Activated naive CD8-positive, alpha-beta T cell treated with anti-CD3 and anti-CD28 coated beads, Interleukin-2, amount 10 ng/mL, durations not matched to agents 7 days and 5 days (primary cell): ENCODE measurements at places on chromosomes 4 and X.
A peak's percentile ranks its signal among the peaks of the same experiment; 100 is the strongest.

DNA sequence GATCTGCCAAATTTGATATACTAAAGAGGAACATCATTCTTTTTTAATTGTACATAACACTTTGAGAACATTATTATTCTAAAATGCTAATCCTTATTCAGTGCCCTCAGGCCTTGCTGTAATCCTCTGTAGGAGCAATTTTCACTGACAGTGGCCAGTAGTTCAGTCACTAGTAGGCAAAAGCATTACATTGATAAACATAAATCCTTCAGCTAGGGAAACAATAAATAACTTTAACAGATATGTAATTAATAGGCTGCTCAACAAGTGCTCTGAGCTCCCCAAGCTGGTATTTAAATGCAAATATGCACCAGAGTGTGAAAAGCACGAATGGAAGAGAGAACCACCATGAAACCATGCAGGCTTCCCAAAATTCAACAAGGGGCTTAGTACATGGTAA lies 77.7 kb upstream of the FAM47C start:
- no peaks in the 10 kb centered on the region for H3K36me3 ChIP-seq
- no peak overlapping the region for H3K4me3 ChIP-seq
- no peak for DNase-seq

GRCh38 chr4:104382961-104383360 lies 111.7 kb downstream of the CXXC4 start:
- no peak overlapping the region for H3K27ac ChIP-seq
- H3K4me1 ChIP-seq = no peaks in the 10 kb centered on the region
- H3K4me3 ChIP-seq = no peak overlapping the region
- H3K36me3 ChIP-seq = no peaks in the 10 kb centered on the region

- no peaks in the 10 kb centered on the region for H3K4me1 ChIP-seq
- H3K27ac ChIP-seq = no peak overlapping the region
- H3K27me3 ChIP-seq = no peaks in the 10 kb centered on the region
- peaks cover 17% of the 10 kb centered on the region for H3K36me3 ChIP-seq
- no peak for DNase-seq
- H3K4me3 ChIP-seq = no peak overlapping the region
Measured at GRCh38 chr4:53185869-53186585, 179.8 kb downstream of the SCFD2 start.

GRCh38 chr4:78749972-78750727 lies 26.0 kb upstream of the BMP2K start:
- no peaks in the 10 kb centered on the region for H3K27me3 ChIP-seq
- peaks cover 1% of the 10 kb centered on the region for H3K36me3 ChIP-seq
- DNase-seq = no peak
- no peak overlapping the region for H3K27ac ChIP-seq

DNA sequence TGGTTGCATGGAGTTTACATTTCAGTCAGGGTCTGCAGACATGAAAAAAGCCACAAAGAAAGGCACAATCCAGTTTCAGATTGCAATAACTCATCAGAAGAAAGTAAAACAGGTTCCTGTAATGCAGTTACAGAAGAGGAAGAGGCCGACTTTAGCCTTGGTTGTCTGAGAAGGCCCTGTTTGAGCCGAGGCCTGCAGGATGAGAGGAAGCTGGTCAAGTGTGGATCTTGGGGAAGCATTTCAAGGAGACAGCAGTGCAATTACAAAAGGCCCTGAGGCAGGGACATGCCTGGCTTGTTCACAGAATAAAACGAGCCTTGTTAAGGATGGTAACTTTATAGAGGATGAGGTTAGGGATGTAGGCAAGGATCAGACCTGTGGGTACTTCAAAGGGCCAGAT lies 62.4 kb downstream of the AFF2 start:
- no peak for DNase-seq
- H3K27ac ChIP-seq = no peak overlapping the region
- no peak overlapping the region for H3K4me3 ChIP-seq
- no peaks in the 10 kb centered on the region for H3K4me1 ChIP-seq
- H3K36me3 ChIP-seq = no peaks in the 10 kb centered on the region
- no peaks in the 10 kb centered on the region for H3K27me3 ChIP-seq

GRCh38 chr4:183223053-183223452 lies 97.0 kb downstream of the CLDN22 start:
- no peak for DNase-seq
- H3K27me3 ChIP-seq = peaks cover 5% of the 10 kb centered on the region
- H3K4me1 ChIP-seq = peaks cover 2% of the 10 kb centered on the region
- no peaks in the 10 kb centered on the region for H3K36me3 ChIP-seq
- no peak overlapping the region for H3K4me3 ChIP-seq

DNA sequence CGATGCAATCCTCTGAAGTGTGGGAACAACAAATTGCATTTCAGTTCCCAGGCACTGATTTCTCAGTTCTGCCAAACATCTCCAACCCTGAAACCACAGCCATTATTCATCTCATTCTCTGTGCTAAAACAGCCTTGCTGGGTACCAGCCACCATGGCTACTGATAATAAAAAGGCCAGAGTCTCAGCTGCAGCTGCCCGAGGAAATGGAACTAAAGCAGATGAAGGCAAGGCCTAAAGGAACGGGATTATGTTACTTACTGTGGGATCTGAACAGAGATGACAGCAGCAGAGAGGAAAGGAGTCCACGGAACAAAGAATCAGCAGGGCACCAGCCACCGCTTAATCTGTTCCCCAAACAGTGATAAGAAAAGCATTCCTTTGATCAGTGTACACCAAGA lies 155.7 kb downstream of the PAPSS1 start:
- H3K4me3 ChIP-seq = no peak overlapping the region
- no peaks in the 10 kb centered on the region for H3K36me3 ChIP-seq
- H3K27me3 ChIP-seq = peaks cover 6% of the 10 kb centered on the region
- no peak overlapping the region for H3K27ac ChIP-seq
- peaks cover 1% of the 10 kb centered on the region for H3K4me1 ChIP-seq

- peaks cover 2% of the 10 kb centered on the region for H3K27me3 ChIP-seq
- H3K27ac ChIP-seq = no peak overlapping the region
- H3K4me1 ChIP-seq = no peaks in the 10 kb centered on the region
- no peak overlapping the region for H3K4me3 ChIP-seq
Measured at GRCh38 chr4:6076391-6076790, 58.2 kb upstream of the C4orf50 start.

DNA sequence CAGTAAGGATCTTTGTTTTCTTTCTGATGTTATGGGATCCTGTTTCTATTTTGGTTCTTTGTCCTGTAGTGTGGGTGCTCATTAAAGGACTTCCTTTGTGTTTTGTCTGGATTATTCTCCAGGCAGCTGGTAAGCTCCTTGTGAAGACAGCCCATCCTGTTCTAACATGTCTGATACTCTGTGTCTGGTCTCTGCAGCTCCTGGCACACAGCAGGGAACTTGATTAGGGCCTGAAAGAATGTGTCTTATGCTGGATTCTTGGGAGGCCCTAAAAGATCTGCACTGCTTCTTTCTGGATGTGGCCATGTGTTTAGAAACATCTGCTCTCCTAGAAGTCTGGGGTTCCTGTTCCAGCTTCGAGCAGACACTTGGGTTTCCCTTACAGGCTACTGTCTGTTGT lies 38.1 kb upstream of the ATXN3L start:
- no peak for DNase-seq
- H3K36me3 ChIP-seq = no peaks in the 10 kb centered on the region
- no peaks in the 10 kb centered on the region for H3K27me3 ChIP-seq

DNA sequence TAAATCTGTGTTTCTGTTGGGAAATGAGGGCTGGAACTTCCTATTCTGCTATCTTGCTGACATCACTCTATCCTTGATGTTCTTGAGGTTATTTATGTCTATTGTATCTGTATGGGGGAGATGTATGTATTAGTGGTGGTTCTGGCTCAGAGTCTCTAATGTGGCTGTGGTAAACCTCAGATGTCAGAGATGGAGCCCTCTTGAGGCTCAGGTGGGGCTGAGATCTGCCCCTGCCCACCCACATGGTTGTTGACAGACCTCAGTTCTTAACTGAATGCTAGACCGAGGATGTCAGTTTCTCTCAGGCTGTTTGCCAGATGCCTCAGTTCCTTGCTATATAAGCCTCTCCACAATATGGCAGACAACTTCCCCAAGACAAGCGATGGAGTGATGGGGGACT lies 3.3 kb upstream of the CPE start:
- H3K27ac ChIP-seq = no peak overlapping the region
- H3K4me1 ChIP-seq = peaks cover 9% of the 10 kb centered on the region
- H3K36me3 ChIP-seq = no peaks in the 10 kb centered on the region
- no peak for DNase-seq
- peaks cover 66% of the 10 kb centered on the region for H3K27me3 ChIP-seq
- no peak overlapping the region for H3K4me3 ChIP-seq

- no peak overlapping the region for H3K27ac ChIP-seq
- DNase-seq = no peak
- H3K27me3 ChIP-seq = peaks cover 3% of the 10 kb centered on the region
- no peaks in the 10 kb centered on the region for H3K36me3 ChIP-seq
- H3K4me3 ChIP-seq = no peak overlapping the region
- H3K4me1 ChIP-seq = no peaks in the 10 kb centered on the region
Measured at GRCh38 chrX:53269536-53270107, 11.8 kb downstream of the IQSEC2 start.

GRCh38 chrX:141341341-141341740 lies 99.0 kb upstream of the SPANXC start:
- H3K36me3 ChIP-seq = no peaks in the 10 kb centered on the region
- H3K27ac ChIP-seq = no peak overlapping the region
- no peaks in the 10 kb centered on the region for H3K27me3 ChIP-seq

GRCh38 chr4:176981074-176981473 lies 188.4 kb upstream of the VEGFC start:
- no peak overlapping the region for H3K27ac ChIP-seq
- no peak overlapping the region for H3K4me3 ChIP-seq
- no peaks in the 10 kb centered on the region for H3K27me3 ChIP-seq
- H3K36me3 ChIP-seq = no peaks in the 10 kb centered on the region

DNA sequence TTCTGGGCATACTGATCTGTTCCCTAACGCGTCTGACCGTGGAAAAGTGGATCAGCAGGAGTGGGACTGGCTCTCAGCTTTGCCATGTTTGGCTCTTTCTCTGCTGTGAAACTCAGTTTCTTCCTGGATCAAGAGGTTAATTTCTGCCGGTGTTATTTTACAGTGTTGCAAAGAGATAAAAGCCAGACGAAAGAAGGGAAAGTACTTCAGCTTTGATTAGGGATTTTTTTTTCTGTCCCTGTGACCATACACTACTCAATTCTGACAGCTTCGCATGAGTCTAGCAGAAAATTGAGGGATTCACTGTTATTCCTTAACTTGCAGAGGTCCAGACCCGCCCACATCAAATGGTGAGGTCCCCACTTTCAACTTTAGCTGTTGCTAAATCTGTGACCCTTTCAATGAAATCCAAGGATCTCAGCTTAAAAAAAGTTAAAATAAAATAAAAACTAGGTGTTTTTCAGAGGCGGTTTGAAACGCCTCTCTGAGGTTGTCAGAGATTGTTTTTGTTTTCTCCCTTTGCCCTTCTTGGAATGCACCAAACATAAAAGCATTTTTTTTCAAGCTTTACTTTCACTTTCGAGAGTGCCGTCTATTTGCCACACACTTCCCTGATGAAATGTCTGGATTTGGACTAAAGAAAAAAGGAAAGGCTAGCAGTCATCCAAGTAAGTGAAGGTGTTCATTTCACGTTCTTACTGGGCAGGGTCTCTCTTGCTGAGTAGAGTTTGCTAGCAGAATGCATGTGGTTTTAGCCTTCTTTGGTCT lies at the start of gene TLR3:
Gene TLR3, plus strand, starts transcription at position 576 of the 768 bp plus-strand sequence. CDS start 7,464 bp downstream, outside the sequence.
- H3K27me3 ChIP-seq = peaks cover 5% of the 10 kb centered on the region
- H3K4me1 ChIP-seq = peaks cover 12% of the 10 kb centered on the region

- H3K36me3 ChIP-seq = no peaks in the 10 kb centered on the region
- no peak overlapping the region for H3K4me3 ChIP-seq
- DNase-seq = no peak
- peaks cover 8% of the 10 kb centered on the region for H3K27me3 ChIP-seq
- peaks cover 10% of the 10 kb centered on the region for H3K4me1 ChIP-seq
Measured at GRCh38 chrX:17740137-17741122, 3.1 kb downstream of the SCML1 start.

GRCh38 chr4:185167234-185167633 lies 24.2 kb downstream of the SLC25A4 start:
- H3K4me3 ChIP-seq = no peak overlapping the region
- no peak overlapping the region for H3K27ac ChIP-seq
- peaks cover 35% of the 10 kb centered on the region for H3K36me3 ChIP-seq
- H3K4me1 ChIP-seq = peaks cover 14% of the 10 kb centered on the region
- H3K27me3 ChIP-seq = peaks cover 5% of the 10 kb centered on the region
- no peak for DNase-seq

DNA sequence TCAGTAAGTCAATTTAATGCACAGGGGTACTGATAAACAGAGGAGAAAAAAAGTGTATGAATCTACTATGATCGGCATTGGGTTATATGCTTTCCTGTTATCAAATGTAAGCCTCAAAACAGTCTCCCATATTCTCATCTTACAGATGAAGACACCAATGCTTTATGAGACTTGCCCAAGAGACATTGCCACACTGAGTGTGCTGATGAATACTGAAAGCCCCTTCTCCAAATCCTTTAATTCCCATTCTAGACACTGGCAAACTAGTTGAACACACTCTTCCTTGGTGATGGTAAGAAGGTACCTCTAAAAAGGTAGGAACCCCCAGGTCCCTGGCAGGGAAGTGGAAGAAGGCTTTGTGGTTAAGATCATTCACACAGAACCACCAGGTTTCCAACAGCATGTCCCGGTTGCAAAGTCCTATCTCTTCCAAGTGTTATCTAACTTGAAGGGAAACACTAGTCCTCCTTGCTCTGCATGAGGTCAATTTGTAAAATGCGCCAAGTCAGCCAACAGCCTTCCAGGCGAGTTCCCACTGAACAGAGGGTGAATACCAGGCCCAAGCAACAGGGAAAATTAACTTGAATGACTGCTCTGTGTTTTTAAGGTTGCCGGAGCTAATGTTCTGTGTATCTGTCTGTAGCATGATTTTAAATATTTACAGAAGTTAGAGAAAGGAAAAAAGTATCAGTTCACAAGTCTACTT lies 5.1 kb downstream of the SETD7 start:
- peaks cover 2% of the 10 kb centered on the region for H3K27me3 ChIP-seq
- peaks cover 20% of the 10 kb centered on the region for H3K4me1 ChIP-seq
- DNase-seq = no peak
- no peak overlapping the region for H3K4me3 ChIP-seq
- no peaks in the 10 kb centered on the region for H3K36me3 ChIP-seq
- H3K27ac ChIP-seq = no peak overlapping the region

GRCh38 chr4:78666830-78667258 lies 109.3 kb upstream of the BMP2K start:
- H3K4me3 ChIP-seq = no peak overlapping the region
- H3K27ac ChIP-seq = no peak overlapping the region
- H3K4me1 ChIP-seq = peaks cover 32% of the 10 kb centered on the region
- peaks cover 2% of the 10 kb centered on the region for H3K27me3 ChIP-seq
- H3K36me3 ChIP-seq = peaks cover 7% of the 10 kb centered on the region
- DNase-seq = no peak

- peaks cover 38% of the 10 kb centered on the region for H3K4me1 ChIP-seq
- peaks cover 14% of the 10 kb centered on the region for H3K36me3 ChIP-seq
- peak; percentile 71 for DNase-seq
- H3K4me3 ChIP-seq = peak overlapping the region; percentile 92
- peak overlapping the region; percentile 94 for H3K27ac ChIP-seq
Measured at GRCh38 chrX:130086447-130087206, 23.7 kb downstream of the ELF4 start.
